ENCODE measurements at places on chromosomes 1 and 21.
A peak's percentile ranks its signal among the peaks of the same experiment; 100 is the strongest.

GRCh38 chr1:220363196-220363837, 91.1 kb upstream of the RAB3GAP2 start:
- peak; percentile 59 for DNase-seq

DNA sequence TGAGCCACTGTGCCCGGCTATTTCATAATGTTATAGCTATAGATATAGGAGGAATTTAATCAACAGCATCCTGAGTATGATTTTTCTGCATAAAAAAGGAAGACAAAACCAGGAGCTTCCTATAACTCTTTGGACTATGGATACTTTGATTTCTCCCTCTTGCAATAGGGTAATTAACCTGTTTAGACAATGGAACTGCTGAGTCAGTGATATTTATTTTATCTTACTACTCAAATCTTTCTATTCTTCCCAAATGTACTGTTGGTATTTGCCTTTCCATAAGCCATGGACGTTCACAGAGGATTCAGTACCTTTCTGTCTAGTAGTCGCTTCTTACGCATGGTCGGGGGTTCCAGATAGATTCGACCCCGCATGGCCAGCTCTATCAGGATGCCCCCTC, 33.6 kb downstream of the GOLPH3L start:
- DNase-seq = no peak

GRCh38 chr1:6385488-6386191, 7.9 kb downstream of the ACOT7 start:
- DNase-seq = peak; percentile 83

GRCh38 chr1:48823168-48823567, 46.5 kb upstream of the BEND5 start:
- no peak for DNase-seq

GRCh38 chr21:45036630-45037029, 37.8 kb upstream of the ADARB1 start:
- no peak for DNase-seq

GRCh38 chr1:150564051-150564991, 15.1 kb downstream of the MCL1 start:
- no peak for DNase-seq

DNA sequence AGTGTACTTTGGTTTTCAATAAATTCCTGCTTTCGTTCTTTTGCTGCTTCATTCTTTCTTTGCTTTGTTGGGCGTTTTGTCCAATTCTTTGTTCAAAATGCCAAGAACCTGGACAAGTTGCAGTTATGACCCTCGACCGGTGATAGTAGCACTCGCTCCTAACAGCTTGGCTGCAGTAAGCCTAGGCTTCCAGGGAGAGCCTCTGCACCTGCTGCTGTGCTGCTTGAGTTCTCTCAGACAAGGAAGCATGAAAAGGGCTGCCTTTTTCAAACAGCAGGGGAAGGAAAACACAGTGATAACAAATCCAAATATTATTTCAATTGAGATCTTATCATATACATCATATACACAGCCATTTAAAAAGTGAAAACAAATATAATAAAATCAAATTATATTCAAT, 12.8 kb upstream of the RIPK4 start:
- DNase-seq = no peak

DNA sequence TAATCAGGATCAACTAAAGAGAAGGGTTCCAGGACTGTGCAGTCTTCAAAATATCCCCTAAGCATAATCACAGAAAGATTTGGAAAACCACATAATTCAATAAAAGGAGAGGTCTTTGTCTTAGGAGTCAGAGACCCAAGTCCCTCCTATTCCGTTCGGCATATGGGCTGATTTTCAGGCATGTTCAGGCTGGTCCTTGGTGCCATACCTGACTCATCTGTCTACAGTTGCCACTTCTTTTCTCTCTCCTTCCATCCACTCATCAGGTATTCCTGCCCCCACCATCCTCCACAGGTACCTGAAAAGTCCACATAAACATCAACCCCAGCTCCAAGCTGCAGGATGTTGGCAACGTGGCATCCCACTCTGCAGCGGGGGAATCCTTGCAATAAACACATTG, 29.7 kb upstream of the RPL11 start:
- DNase-seq = no peak

DNA sequence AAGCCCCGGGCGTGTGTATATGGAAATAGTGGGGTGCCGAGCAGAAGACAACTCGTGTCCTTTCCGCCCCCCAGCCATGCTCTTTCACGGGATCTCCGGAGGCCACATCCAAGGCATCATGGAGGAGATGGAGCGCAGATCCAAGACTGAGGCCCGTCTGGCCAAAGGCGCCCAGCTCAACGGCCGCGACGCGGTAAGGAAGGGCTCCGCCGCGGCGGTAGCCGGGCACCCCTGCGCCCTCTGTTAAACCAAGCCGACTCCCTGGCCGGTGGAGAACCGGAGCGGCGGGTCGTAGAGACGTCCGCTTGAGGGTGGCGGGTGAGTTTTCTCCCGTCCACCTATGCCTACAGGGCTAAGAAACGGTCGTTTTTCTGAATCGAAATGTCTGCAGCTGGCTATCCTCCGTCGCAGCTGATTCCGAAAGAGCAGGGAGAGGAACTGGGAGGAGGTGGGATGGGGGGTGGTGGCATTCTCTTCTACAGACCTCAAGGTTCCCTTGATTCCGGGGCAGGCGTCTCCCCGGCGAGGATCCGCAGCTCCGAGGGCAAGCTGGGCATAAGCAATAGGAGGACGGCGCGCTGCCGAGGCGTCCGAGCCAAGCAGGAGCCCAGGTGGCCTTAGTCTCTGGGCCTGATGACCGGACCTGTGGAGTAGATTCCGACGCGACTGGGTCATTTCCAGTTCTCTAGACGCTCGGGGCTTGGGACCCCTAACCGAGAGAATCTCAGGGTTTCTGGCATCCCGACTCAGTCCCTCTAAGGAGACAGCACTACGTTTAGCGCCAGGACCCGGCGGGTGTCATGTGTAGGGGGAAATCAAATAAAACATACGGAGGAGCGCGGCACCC, 856 bp downstream of the LHX9 start:
- DNase-seq = no peak
